ENCODE measurements at places on chromosomes 1 and 21.

DNA sequence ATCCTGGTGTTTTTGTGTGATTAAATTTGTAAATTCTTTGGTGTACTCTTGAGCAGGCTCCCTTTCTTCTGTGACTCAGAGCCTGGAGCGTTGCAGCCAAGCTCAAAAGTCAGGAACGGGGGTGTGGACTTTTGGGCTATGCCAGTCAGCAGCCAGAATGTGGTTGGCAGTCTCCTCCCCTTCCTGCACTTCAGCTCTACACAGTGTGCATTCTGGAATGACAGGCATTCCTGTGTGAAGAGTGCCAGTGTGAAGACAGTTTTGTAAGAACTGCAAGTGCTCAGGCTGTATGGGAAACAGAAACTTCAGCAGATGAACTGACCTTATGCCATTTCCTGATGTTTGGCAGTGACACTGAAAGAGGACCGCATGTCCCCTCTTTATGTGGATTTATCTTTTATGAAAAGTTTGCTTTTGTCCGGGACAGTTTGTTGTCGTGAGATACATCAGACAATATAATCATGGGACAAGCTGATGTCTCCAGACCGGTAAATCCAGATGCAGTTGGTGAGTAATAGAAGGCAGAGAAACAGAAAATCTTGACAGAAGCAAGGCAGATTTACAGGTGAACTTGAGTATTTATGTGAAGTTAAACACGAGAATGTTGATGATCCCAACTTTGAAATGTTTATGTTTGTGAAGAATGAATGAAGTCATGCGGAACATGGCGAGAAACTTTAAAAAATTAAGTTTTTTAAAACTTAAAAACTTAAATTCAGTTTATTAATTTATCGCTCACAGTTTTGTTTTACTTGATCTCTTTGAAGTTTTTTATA lies 67.7 kb upstream of the RCC1 start:
- no peak for DNase-seq

- no peak for DNase-seq
Measured at GRCh38 chr1:197448121-197448779, 180.2 kb downstream of the CRB1 start.

DNA sequence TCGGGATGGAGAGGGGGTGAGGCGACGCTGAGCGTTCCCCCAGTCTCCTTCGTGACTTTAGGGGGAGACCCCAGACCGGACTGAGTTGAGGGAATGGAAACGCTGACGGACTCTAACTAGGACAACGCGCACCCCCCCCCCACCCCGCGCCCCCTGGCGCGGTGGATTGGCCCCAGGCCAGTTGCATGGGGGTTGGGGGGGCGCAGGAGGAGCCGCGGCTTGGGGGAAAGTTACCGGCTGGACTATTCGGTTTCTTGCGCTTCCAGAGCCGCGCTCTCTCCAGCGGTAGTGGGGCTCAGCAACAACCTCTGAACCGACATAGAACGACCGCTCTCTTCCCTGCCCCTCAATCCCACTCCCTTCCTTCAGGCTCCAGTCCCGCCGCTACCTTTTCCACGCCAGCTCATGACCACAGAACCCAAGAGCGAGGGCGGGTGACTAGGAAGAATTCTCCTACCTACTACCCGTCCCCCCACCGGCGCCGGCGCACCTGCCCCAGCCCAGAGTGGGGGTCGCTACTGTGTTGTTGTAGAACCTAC lies 694 bp downstream of the ZBTB7B start:
- DNase-seq, result peak; percentile 66

GRCh38 chr1:172977296-172978017 lies 73.3 kb downstream of the TNFSF18 start:
- DNase-seq, result no peak

GRCh38 chr1:18018366-18018765 lies 89.2 kb upstream of the IGSF21 start:
- DNase-seq, result no peak

- DNase-seq, result no peak
Measured at GRCh38 chr1:193590102-193590501, 403.7 kb upstream of the B3GALT2 start.

DNA sequence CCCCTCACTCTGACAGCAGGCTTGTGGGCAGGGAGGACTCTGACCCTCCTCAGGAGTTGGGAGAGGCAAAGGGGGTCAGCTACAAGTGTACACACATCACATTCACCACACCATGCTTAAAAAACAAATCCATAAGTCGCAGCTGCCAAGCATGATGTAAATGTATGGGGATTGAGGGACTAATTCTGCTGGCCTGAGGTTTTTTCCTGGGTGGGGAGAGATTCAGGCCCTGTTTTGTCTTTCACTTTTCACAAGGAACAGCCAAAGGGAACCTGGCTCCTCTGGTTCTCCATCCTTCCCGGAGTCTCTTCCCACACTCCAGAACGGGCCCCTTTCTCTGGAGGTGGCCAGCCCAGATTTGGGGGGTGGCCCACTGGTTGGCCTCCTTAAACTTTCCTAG lies 1.3 kb upstream of the MTARC2 start:
- no peak for DNase-seq

DNA sequence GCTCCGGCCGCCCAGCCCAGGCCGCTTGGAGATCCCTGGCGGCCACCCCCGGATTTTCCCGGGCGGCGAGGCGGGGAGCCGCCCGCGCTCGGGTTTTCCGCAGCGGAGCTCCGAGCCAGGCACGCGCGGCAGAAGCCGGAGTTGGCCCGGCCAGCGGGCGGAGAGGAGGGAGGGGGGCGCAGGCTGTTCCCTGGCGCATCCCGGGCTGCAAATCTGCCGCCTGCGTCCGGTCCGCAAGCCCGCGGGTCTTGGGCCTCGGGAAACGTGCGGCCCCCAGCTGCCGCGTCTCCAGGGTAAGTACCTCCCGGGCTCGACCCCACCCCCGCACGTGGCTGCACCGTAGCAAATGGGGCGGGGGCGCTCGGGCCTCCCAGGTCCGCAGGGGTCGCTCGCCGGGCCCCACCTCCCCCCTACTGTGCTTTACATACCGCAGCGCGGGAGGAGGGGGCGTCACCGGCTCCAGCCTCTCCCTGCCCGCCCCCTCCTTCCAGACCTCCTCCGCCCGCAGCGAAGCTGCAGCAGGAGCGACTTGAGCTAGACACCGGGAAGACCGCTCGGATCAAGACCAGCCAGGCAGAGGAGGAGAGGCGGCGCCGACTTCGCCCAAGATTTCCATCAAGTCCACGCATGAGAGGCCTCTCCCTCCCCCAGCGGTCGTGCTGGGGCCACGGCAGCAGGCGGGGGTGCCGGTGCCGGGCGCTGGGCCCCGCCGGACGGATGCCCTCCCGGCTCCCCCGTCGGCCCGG lies 1.6 kb downstream of the TMEM200B start:
- DNase-seq, result no peak

DNA sequence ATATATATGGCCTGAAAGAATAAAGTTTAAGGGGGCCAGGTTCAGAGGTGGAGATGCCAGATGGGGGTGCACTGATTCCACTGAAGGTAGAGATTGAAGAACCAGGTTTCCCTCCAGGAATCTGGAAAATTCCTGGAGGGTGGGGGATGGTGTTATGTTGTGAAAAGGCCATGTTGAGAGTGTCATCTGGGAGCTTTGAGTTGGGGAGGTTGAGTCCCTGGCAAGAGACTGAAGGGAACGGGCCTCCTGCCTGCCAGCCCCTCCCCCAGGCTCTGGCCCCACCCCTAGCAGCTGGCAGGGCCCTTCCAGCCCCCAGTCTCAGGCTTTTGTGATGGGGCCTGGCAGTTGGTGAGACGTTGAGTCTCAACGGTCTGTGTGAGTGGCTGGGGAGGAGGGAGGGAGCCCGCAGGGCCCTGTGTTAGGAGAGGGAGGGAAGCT lies 4.1 kb downstream of the PTPRU start:
- no peak for DNase-seq

GRCh38 chr1:228010921-228011320 lies 4.1 kb downstream of the WNT3A start:
- no peak for DNase-seq

- DNase-seq, result no peak
Measured at GRCh38 chr1:236079703-236080102, 14.8 kb upstream of the NID1 start.

DNA sequence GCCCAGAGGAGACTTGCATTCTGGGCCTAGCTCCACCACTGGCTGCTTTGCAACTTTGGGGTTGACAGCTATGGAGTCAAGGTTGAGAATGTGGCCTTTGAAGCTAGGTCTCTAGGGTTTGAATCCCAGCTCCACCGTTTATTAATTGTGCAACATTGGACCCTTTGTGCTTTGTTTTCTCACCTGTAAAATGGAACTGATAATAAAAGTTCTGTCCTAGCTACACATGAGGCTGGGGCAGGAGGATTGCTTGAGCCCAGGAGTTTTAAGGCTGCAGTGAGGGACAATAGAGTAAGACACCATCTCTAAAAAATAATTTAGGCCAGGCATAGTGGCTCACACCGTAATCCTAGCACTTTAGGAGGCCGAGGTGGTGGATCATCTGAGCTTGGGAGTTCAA lies 15.2 kb upstream of the LMNA start:
- no peak for DNase-seq

- DNase-seq, result no peak
Measured at GRCh38 chr1:91754348-91754747, 131.6 kb downstream of the TGFBR3 start.

DNA sequence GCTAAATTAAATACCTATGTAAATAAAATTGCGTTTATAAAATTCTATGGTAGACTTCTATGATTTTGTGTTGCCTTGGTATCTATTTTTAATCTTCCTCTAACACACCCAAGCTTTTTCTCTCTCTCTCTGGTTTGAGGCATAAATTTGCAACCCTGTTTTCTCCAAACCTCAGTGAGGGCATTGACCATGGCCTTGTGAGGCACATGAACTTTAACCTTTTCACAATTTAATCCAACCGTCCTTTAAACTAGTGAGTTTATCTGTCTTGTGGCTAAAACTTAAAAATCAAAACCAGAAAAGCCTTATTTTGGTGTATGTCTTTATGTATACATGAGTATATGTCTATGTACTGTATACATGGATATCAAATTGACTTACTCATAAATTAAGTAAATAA lies 746.6 kb upstream of the B3GALT2 start:
- no peak for DNase-seq

- no peak for DNase-seq
Measured at GRCh38 chr1:29698033-29698432, 461.7 kb downstream of the PTPRU start.

DNA sequence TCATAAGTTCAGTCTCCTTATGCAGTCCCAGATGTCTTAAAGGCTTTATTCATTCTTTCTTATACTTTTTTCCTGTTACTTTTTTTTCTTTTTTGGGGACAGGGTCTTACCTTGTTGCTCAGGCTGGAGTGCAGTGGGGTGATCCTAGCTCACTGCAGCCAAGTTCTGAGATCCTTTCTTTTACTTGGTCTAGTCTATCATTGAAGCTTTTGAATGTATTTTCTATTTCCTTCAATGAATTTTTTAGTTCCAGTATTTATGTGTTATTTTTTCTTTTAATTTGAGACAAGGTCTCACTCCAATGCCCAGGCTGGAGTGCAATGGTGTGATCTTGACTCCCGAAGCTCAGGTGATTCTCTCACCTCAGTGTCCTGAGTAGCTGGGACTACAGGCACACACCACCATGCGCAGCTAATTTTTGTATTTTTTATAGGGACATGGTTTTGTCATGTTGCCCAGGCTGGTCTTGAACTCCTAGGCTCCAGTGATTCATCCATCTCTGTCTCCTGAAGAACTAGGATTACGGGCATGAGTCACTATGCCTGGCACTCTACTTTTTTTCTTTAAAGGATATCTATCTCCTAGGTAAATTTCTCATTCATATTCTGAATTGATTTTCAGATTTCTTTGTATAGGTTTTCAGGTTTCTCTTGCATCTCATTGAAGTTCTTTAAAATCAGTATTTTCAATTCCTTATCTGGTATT lies 26.1 kb upstream of the GTF2B start:
- no peak for DNase-seq

DNA sequence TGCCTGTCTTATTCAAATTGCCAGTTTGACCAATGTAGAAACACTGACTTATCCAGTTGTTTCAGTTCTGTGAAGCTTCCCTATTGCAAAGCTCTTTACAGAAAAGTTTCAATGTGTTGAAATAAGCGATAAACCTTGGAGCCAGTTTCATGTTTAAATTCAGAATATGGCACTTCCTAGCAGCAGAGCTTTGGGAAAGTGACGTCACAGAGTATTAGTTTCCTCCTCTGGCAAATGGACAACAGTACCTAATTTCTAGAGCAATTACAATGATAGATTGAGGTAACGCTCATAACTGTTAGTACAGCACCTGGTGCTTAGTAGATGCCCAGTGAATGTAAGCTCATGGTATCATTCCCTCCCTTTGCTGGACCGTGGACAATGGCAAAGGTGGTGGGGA lies 527.5 kb upstream of the DAB1 start:
- DNase-seq, result no peak

DNA sequence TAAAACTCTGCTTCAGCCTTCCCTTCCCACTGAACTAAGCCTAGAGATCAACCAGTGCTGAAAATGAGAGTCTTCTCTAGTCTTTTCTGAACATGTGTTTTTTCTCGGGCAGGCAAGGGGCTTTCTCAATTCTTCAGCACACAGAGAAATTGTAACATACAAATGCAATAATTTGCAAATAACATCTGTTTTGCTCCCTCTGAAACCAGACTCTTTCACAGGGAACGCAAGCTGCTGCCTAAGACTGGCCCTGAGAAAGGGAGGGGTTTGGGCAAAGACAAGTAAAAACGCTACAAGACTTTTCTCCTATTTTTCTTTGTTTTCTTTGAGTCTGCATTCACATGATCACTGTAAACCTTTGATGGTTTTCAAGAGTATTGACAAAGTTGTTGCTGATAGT lies 39.6 kb upstream of the VN1R5 start:
- no peak for DNase-seq

GRCh38 chr1:184078564-184079249 lies 27.2 kb downstream of the TSEN15 start:
- no peak for DNase-seq

DNA sequence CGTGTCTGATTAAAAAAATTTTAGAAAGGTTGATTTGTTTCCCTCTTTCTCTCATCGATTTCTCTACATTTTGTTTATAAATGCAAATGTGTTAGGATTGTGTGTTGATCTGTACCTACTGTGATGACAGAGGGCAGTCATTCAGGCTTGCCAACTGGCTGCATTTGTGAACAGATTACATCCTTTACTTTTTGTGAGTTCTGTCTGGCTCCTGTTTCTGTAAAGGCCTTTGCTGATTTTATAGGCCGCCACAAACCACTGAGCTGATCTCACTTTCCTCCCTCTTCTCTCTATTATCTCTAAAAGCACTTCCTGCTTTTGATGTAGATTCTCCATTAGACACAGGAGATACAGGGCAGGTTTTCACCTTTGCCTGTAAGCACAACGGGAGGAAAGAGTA lies 106.8 kb downstream of the ESRRG start:
- no peak for DNase-seq

Measured in NCI-H526 treated with DMSO at 0.1 percent for 48 hours (cell line).